ENCODE measurements at places on chromosomes 4 and X.

- DNase-seq: no peak
Measured at GRCh38 chr4:133154725-133155124, 5.6 kb downstream of the PCDH10 start.

GRCh38 chrX:136750364-136750763, 30.4 kb downstream of the ARHGEF6 start:
- DNase-seq: no peak

DNA sequence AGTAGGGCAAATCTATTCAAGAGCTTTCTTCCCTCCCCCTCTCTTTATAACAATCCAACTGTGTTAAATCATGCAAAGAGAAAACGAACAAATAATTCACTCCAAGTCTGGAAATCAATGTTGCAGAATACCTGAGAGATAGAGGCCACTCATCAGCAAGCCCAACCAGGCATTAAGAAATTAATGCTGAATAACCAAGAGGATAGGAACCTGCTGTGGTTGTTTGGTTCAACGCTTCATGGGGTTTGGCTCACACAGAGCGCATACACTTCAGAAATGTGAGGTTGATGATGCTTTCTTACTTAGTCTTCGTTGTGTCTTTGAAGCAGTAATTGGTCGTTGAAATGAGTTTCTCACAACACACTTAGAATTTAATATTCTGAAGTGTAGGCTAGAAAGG, 1540.0 kb upstream of the PABPC4L start:
- no peak for DNase-seq

GRCh38 chr4:90926957-90927356, 799.8 kb downstream of the CCSER1 start:
- no peak for DNase-seq

DNA sequence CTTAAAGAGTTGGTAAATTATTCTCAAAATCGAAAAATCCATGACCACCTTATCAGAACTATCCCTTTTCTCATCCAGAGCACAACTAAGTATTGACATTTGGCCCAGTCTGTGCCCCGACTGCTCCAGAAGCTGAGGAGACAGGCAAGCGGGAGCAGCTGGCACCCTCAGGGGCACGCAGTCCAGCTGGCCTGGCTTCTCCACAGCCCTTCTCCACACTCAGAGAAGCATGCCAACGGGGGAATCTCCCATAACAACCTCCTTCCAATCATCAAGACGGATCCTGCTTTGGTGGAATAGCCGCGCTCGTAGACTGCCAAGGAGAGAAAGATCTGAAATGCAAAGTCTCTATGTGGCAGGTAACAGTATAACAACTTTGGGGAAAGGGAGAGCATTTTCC, 85.4 kb downstream of the AFAP1 start:
- DNase-seq: no peak

GRCh38 chrX:47540754-47541538, 20.1 kb upstream of the ARAF start:
- no peak for DNase-seq

DNA sequence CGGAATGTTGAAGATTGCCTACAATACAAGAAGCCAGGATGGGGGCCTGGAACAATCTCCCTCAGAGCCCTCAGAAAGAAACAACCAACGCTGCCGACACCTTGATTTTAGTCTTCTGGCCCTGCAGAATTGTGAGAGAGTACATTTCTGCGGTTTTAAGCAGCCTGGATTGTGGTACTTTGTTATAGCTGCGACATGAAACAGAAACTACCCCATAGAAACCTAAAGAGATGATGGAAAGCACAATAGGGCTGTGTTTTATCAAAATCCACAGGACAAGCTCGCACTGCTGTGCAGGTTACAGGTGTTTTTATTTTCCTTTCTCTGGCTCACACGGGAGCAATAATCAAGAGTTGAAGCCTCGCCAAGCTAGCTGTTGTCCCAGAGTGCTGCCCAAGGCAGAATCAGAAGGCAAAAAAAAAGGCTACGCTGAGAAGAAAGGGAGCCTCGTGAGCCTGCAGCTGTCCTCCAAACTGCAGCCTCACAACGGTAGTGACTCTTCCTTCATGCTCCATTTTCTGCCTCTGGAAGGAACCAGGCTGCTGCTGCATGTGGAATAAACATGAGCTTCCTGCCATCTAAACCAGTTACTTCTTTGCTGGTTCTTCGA, 232.4 kb downstream of the LDB2 start:
- no peak for DNase-seq

- no peak for DNase-seq
Measured at GRCh38 chrX:10783451-10783995, 163.1 kb upstream of the MID1 start.

DNA sequence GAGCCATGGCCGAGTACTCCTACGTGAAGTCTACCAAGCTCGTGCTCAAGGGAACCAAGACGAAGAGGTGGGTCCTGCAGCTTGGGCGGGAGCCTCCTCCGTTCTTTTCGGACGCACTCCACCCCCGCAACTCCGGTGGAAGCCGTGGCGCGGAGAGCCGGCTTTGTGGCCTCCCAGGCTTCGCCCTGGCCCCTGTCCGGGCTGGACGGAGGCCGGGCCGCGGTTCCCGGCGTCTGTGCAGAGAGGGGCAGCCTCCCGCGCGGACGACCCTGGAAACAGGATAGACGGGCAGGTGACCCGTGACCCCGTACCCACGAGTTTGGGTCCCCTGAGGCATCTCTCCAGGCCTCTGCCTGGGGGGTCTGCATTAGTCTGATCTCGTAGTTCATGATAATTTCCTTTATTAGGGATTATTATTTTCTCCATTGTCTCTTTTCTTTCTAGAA, 356 bp downstream of the FRG1 start:
- no peak for DNase-seq

- no peak for DNase-seq
Measured at GRCh38 chrX:41445171-41445570, 2.0 kb upstream of the NYX start.

DNA sequence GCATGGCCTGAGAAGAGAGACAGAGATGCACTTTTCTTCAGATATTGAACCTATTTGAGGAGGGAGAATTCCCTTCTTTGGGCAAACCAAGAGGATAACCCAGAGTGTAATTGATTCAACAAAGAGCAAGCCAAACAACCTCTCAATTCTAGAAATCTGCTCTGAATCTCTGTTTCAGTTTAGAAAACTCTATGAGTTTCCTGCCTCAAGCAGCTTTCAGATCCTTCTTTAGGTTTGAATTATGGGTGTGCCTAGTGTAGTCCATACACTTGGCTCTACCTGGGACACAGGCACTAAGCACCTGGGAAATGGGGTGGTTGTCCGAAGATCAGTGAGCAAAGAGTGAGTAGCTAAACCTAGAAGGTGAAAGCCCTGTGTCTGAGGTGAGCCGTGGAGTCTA, 52.0 kb upstream of the MTMR8 start:
- no peak for DNase-seq

DNA sequence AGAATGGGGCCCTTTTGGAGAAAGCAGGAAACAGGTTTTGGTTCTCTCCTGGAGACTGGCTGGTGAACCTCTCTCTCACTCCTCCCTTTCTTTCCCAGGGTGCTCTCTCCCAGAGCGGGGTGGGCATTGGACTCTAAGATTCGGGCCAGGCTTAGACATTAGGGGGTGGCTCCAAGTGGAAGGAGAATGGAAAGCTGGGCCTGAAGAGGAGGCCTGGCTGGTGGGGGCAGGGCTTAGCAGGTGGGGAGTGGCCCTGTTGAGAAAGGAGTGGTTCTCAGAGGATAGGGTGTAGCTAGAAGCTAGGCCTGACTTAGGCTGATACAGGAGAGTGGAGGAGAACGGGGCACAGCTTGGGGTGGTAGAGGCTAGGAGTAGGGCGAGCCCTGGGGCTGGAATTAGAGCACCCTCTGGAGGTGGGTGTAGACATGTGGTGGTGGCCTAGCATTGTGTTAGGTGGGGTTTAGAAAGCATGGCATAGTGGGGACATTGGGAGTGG, 5.7 kb downstream of the PLP2 start:
- no peak for DNase-seq

DNA sequence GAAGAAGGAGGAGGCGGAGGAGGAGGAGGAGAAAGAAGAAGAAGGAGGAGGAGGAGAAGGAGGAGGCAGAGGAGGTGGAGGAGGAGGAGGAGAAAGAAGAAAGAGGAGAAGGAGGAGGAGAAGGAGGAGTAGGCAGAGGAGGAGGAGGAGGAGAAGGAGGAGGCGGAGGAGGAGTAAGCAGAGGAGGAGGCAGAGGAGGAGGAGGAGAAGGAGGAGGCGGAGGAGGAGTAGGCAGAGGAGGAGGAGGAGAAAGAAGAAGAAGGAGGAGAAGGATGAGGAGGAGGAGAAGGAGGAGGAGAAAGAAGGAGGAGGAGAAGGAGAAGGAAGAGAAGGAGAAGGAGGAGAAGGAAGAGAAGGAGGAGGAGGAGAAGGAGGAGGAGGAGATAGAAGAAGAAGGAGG, 19.9 kb downstream of the MRFAP1 start:
- DNase-seq: no peak

- DNase-seq: no peak
Measured at GRCh38 chr4:186144946-186145569, 40.6 kb downstream of the FAM149A start.

DNA sequence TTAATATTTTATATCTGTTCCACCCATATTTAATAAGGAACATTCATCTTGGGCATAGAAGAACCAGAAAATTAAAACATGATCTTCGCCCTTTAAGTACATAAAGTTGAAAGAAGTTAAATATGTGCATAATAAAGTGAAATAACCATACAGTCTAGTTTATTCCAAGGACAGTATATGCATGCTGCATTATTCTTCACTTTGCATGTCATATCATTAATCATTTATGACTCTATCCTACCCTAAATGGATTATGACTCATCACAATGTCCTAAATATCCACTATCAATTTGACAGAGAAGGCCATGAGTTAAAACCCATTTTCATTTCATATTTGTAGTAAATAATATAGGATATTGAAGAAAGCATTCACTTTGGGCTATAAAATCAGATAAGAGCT, 576.5 kb upstream of the GNPDA2 start:
- DNase-seq: no peak

DNA sequence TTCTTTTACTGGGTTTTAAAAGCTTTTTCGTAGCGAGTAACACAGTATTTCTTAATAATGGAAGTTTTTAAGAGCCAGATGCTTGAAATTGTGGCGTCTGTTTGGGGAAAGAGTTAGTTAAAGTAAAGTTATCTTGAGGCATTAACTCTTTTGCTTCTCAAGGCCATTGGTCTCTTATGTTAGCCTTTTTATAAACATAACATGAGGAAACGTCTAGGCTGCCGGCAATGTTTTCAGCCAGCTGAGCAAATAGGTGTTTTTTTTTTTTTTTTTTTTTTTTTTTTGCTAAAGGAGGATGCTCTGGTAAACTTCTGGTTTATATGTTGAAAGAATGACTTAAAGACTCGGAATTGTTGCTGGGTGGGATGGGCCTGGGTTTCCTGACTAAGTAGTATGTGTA, 51.1 kb upstream of the RBMX start:
- DNase-seq: no peak
